Endothelial cell (in vitro differentiated cells): ENCODE measurements at places on chromosomes 5 and 9. TPM values are rescaled to one million over a fixed set of nuclear protein-coding genes. Genes with fewer than 3 reads are reported as not detected.
A peak's percentile ranks its signal among the peaks of the same experiment; 100 is the strongest.

GRCh38 chr5:109062664-109063063 is 315.0 kb downstream of the FER start:
- H3K4me1 ChIP-seq: no peaks in the 10 kb centered on the region
- H3K27ac ChIP-seq: no peak overlapping the region
- no peak for DNase-seq
- peaks cover 3% of the 10 kb centered on the region for H3K36me3 ChIP-seq

GRCh38 chr9:74784506-74784905 is 103.2 kb downstream of the TRPM6 start:
- no peaks in the 10 kb centered on the region for H3K4me1 ChIP-seq
- no peak overlapping the region for H3K4me3 ChIP-seq
- H3K27ac ChIP-seq: no peak overlapping the region
- no peaks in the 10 kb centered on the region for H3K27me3 ChIP-seq
- no peaks in the 10 kb centered on the region for H3K36me3 ChIP-seq
- DNase-seq: no peak

- H3K27me3 ChIP-seq: no peaks in the 10 kb centered on the region
- H3K27ac ChIP-seq: no peak overlapping the region
- DNase-seq: no peak
- no peak overlapping the region for H3K4me3 ChIP-seq
- peaks cover 7% of the 10 kb centered on the region for H3K4me1 ChIP-seq
- H3K36me3 ChIP-seq: no peaks in the 10 kb centered on the region
Observed at GRCh38 chr9:109791003-109791677, 11.1 kb downstream of the PALM2AKAP2 start.

- H3K27me3 ChIP-seq: peaks cover 2% of the 10 kb centered on the region
- DNase-seq: no peak
- H3K27ac ChIP-seq: no peak overlapping the region
- no peak overlapping the region for H3K4me3 ChIP-seq
- H3K4me1 ChIP-seq: peaks cover 17% of the 10 kb centered on the region
- H3K36me3 ChIP-seq: no peaks in the 10 kb centered on the region
Observed at GRCh38 chr9:125911861-125912644, 164.9 kb downstream of the PBX3 start.

DNA sequence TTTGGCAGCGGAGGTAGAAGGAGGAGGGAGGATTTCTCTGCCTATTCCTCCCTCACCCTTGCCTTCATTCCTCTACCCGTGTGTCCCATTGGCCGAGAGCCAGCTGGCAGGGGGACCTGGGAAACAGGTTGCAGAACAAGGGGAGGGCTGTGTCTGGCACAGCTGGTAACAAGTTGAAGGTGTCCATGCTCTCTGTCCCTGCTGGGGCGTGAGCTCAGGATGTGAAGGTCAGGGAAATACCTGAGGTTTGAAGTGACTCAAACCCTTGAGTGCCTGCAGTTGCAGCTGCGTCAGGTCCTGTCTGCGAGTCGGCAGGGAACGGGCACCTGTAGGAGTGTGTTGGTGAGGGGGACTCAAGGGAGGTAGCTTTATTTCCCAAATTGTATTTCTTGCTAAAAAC is 16.2 kb downstream of the MIGA2 start:
- no peaks in the 10 kb centered on the region for H3K27me3 ChIP-seq
- no peak overlapping the region for H3K4me3 ChIP-seq
- H3K36me3 ChIP-seq: peaks cover 6% of the 10 kb centered on the region
- DNase-seq: no peak

DNA sequence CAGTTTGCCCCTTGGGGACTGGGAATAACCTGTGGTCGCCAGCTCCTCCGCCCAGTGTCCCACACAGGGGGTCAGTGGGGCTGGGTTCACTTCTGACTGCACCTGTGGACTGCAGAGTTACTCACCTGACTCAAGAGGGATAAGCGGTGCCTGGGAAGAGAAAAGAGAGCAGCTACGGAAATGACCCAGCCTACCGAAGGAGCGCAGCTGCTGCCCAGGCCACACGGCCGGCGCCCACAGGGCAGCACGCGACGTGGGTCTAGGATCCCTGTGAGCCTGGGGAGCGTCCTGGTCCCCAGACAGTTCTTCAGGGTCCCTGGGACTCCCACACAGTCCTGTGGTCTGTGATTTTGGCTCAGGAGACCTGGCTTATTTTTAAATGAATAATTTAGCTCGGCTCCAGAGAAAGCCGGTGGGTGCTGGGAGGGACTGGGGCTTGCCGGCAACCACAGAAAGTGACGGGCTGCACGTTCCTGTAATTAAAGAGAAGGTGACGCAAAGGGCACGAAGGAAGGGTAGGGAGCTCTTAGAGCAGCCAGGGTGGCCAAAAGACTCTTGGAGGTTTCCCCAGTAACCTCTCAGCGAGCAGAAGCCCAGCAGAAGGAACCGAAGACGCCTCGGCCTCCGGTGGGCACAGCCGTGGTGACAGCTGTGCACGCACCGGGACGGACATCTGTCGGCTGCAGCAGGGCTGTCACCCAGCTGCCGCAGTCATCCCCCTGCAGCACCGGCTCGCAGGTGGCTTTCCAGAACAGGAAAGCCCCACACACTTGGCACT is 97.5 kb upstream of the FCN2 start:
- H3K27me3 ChIP-seq: no peaks in the 10 kb centered on the region
- peaks cover 3% of the 10 kb centered on the region for H3K36me3 ChIP-seq
- H3K4me1 ChIP-seq: no peaks in the 10 kb centered on the region

GRCh38 chr9:121736934-121737462 is 85.6 kb downstream of the DAB2IP start:
- no peak for DNase-seq
- H3K27ac ChIP-seq: peak overlapping the region; percentile 74
- peaks cover 32% of the 10 kb centered on the region for H3K27me3 ChIP-seq
- peaks cover 62% of the 10 kb centered on the region for H3K4me1 ChIP-seq
- peaks cover 9% of the 10 kb centered on the region for H3K36me3 ChIP-seq

GRCh38 chr5:82684165-82684564 is 393.0 kb downstream of the TMEM167A start:
- no peak for DNase-seq
- H3K36me3 ChIP-seq: no peaks in the 10 kb centered on the region
- no peak overlapping the region for H3K4me3 ChIP-seq
- H3K27ac ChIP-seq: no peak overlapping the region
- no peaks in the 10 kb centered on the region for H3K4me1 ChIP-seq

DNA sequence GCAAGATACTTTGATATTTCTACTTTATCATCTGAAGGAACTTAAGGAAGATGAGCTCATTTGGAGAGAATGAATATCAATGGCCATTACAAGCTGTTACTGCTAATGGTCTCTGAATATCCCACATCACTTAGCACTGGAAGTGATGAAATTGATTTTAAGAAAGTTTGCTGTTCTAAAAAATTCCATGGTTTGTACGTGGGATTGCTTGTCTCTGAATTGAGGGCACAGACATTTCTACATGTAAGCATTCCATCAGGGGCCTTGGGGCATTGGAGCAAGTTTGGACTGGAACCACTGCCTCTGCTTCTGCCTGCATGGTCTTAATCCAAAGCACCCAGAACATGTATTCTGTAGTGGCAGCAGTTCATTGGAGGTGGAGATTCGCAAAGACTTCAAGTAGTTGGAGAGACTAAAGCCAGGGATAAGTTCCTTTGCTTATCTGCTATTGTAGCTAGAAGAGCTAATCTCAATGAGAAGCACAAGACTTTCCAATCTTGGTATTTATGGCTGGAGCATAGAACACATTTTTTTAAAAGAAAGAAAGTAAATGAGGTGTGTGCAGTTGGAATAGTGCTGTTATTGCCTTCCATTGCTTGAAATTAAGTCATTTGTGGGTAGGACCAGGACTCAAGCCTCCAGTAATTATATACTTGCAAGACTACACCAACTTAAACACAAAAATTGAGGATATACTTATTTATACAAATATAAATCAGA is 424.2 kb downstream of the SPATA31D1 start:
- no peaks in the 10 kb centered on the region for H3K4me1 ChIP-seq
- DNase-seq: no peak
- no peaks in the 10 kb centered on the region for H3K36me3 ChIP-seq
- H3K27me3 ChIP-seq: no peaks in the 10 kb centered on the region
- H3K27ac ChIP-seq: no peak overlapping the region
- H3K4me3 ChIP-seq: no peak overlapping the region

- peaks cover 22% of the 10 kb centered on the region for H3K4me1 ChIP-seq
- peak; percentile 75 for DNase-seq
- peaks cover 9% of the 10 kb centered on the region for H3K36me3 ChIP-seq
- peak within 1 kb of the TSS; percentile 98 for H3K4me3 ChIP-seq
Observed at GRCh38 chr9:91423785-91424402, at the start of gene NFIL3. Gene NFIL3, minus strand, starts transcription at chr9:91423832. Its CDS starts 13,098 bp downstream, at chr9:91410734.

GRCh38 chr9:128275198-128276007 is at the start of gene GOLGA2:
Gene GOLGA2, minus strand, starts transcription at chr9:128276007. Its CDS starts 31 bp downstream, at chr9:128275976.
- H3K27ac ChIP-seq: peak within 1 kb of the TSS; percentile 89
- peak; percentile 20 for DNase-seq
- peaks cover 37% of the 10 kb centered on the region for H3K4me1 ChIP-seq

GRCh38 chr9:116490321-116490720 is 196.8 kb upstream of the TRIM32 start:
- no peak overlapping the region for H3K27ac ChIP-seq
- no peaks in the 10 kb centered on the region for H3K36me3 ChIP-seq
- H3K4me3 ChIP-seq: no peak overlapping the region
- no peaks in the 10 kb centered on the region for H3K27me3 ChIP-seq

DNA sequence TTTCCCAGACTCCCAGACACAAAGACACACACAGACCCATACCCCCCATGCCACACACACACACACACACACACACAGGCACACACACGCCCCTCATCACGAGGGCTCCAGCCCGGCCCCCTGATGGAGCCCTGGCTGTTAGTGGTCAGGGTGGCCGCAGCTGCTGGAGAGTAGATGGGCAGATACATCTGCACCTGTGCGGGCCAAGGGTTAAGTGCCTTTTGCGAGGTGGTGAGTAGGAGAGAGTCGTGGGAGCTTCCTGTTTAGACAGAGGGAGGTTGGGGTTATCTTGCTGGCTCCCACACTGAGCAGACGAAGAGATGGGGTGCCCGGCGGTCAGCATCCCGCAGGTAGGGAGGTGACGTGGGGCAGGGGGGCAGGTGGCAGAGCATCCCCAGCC is 8.2 kb downstream of the PRRX2 start:
- peaks cover 4% of the 10 kb centered on the region for H3K4me1 ChIP-seq
- peaks cover 4% of the 10 kb centered on the region for H3K36me3 ChIP-seq
- no peak for DNase-seq
- no peak overlapping the region for H3K27ac ChIP-seq
- H3K4me3 ChIP-seq: no peak overlapping the region

DNA sequence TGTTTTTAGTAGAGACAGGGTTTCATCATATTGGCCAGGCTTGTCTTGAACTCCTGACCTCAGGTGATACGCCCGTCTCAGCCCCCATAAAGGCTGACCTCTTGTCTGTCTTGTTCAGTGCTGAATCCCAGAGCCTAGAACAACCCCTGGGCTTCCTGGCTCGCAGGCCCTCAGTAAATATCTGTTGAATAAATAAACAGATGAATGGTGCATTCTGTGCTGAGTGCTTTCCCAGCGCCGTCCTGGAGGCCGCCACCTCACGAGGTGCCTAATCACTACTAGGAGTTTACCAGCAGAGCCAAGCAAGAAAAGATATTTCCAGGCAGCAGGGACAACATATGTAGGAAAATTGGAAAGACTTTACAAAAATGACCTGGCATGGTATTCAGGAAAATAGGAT is 88.5 kb downstream of the SNX24 start:
- H3K36me3 ChIP-seq: no peaks in the 10 kb centered on the region
- no peaks in the 10 kb centered on the region for H3K27me3 ChIP-seq
- H3K27ac ChIP-seq: no peak overlapping the region
- H3K4me1 ChIP-seq: peaks cover 21% of the 10 kb centered on the region

GRCh38 chr5:1338506-1339070 is 6.3 kb downstream of the CLPTM1L start:
- DNase-seq: no peak
- peaks cover 5% of the 10 kb centered on the region for H3K27me3 ChIP-seq
- no peak overlapping the region for H3K4me3 ChIP-seq
- H3K4me1 ChIP-seq: no peaks in the 10 kb centered on the region
- H3K27ac ChIP-seq: no peak overlapping the region
- H3K36me3 ChIP-seq: peaks cover 42% of the 10 kb centered on the region

- H3K27ac ChIP-seq: no peak overlapping the region
- DNase-seq: no peak
- H3K36me3 ChIP-seq: no peaks in the 10 kb centered on the region
- no peaks in the 10 kb centered on the region for H3K4me1 ChIP-seq
Observed at GRCh38 chr9:125548141-125548540, 158.9 kb downstream of the MAPKAP1 start.

GRCh38 chr5:154791535-154791934 is 36.4 kb downstream of the LARP1 start:
- no peak overlapping the region for H3K27ac ChIP-seq
- DNase-seq: no peak
- peaks cover 39% of the 10 kb centered on the region for H3K4me1 ChIP-seq

GRCh38 chr9:114638404-114638803 is 19.2 kb downstream of the TEX53 start:
- no peak overlapping the region for H3K4me3 ChIP-seq
- no peak overlapping the region for H3K27ac ChIP-seq
- no peak for DNase-seq
- H3K36me3 ChIP-seq: peaks cover 3% of the 10 kb centered on the region
- peaks cover 1% of the 10 kb centered on the region for H3K27me3 ChIP-seq
- no peaks in the 10 kb centered on the region for H3K4me1 ChIP-seq

DNA sequence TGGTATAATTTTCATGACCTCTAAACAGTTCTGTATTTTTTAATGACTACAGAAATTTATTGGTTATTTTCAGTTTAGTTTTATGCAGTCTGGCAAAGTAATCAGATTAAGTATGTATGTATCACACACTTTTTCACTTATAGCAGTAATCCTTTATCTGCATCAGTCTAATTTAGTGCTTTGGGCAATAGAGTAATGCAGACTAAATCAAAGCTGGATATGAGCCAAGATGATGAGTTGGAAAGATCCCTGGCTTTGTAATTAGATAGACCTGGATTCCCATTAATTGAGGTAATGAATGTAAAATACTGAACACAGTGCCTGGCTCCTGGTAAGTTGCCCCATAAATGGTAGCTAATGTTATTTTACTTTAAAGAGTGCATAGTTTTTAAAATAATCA is 215.4 kb upstream of the TLX3 start:
- H3K36me3 ChIP-seq: peaks cover 5% of the 10 kb centered on the region
- peaks cover 3% of the 10 kb centered on the region for H3K4me1 ChIP-seq
- peak overlapping the region; percentile 88 for H3K27ac ChIP-seq
- DNase-seq: no peak
- no peak overlapping the region for H3K4me3 ChIP-seq

DNA sequence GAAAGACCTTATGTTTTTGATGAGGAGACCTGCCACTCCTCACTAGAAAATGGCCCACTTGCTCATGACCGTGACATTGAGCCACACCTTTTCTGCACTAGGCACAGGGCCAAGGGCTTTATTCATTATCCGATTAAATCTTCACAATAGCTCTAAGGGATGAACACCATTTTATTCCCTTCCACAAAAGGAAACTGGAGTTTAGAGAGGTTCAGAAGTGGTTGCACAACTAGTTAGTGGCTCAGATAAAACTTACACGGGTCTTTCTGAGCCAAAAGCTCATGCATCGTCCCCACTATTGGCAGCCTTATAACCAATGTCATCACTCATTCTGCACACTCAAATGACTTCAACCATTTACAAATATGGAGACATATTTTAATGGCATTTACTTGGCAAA is 39.4 kb downstream of the SUSD1 start:
- peaks cover 4% of the 10 kb centered on the region for H3K36me3 ChIP-seq
- H3K27ac ChIP-seq: no peak overlapping the region
- H3K4me1 ChIP-seq: no peaks in the 10 kb centered on the region
- DNase-seq: no peak
- no peaks in the 10 kb centered on the region for H3K27me3 ChIP-seq

Gene MYOT
- not detected for total RNA-seq

Gene SV2C
- 0.15 TPM for total RNA-seq

Gene SHISAL2B
- 1.4 TPM for total RNA-seq

Gene IER5L
- total RNA-seq: 5.2 TPM

Gene CBY3
- not detected for total RNA-seq

Gene LRRC19
- total RNA-seq: not detected
